ENCODE measurements at places on chromosomes 16 and 17.

DNA sequence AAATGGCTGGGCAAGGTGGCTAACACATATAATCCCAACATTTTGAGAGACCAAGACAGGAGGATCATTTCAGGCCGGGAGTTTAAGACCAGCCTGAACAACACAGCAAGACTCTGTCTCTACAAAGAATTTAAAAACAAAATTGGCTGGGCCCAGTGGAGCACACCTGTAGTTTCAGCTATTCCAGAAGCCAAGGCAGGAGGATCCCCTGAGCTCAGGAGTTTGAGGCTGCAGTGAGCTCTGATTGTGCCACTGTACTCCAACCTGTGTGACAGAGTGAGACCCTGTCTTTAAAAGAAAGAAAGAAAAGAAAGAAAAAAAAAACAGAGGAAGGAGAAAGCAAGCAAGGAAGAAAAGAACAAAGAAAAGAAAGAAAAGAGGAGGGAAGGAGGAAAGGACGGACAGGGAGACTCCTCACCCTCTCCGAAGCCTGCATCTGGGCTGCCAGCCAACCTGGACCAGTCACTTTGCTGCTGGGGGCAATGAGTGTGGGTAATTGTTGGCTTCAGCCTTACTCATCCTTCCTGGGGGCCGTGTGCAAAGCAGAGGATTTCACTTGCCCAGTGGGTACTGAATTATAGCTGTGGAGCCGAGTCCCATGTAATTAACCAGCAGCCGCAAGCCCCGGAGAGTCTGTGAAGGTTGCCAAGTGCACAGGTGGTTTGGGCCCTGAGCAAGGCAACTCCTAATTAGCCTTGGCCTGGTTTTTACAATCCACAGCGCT is 6.7 kb upstream of the MT4 start:
- DNase-seq = peak; percentile 52

DNA sequence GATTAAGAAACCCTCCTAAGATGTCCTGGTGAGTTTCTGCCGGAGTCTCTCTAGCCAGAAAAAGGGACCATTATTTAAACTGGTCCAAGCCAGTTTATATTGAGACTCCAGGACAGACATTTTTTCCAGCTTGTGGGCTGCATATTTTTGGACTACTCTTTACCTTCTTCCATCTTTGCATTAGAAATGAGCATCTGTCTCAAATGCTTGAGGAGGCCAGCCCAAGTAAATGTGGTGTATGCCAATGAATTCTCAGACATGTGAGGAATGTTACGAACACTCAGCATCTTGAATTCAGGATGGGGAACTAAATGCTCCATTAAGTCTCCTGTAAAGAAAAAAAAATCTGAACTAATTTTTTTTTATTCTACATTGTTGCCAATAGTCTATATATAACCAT is 18.4 kb downstream of the TUBD1 start:
- no peak for DNase-seq

DNA sequence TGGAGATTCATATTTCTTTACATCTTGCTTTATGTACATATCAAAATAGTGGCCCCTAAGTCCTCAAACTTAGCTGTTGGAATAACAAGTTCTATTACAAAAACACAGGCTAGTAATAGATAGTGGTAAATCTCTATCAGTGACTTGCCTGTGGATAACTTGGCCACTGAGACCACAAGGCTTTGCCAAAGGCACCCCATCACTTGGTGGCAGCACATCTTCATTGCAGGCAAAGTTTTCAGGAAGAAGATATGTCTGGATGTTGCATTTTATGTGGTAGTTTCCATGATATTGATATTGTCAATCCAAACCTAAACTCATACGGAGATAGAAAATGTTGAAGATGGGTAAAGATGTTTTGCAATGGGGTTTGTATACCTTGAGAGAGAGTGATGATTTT is 58.5 kb downstream of the KNOP1 start:
- DNase-seq = peak; percentile 21

DNA sequence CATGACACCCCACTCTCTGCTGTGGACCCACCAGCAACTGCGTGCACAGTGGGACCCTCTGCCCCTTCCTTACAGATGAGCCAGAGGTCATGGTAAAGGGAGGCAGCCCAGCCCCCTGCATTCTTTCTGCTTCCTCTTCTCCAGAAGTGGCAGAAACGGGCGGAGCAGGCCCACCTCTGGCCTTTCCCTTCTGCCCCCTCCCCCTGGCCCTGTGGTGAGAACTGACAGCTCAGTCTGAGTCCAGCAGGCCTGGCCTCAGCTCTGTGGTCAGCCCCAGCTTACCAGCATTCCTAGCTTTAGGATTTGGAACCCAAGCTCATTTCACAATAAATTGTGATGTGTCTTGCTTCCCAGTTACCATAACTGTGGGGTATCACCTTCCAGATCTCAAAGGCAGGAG is 4.8 kb upstream of the ANKRD11 start:
- DNase-seq = no peak

- DNase-seq = no peak
These were observed 144.0 kb upstream of the TBX2 start for GRCh38 chr17:61255647-61256046.

DNA sequence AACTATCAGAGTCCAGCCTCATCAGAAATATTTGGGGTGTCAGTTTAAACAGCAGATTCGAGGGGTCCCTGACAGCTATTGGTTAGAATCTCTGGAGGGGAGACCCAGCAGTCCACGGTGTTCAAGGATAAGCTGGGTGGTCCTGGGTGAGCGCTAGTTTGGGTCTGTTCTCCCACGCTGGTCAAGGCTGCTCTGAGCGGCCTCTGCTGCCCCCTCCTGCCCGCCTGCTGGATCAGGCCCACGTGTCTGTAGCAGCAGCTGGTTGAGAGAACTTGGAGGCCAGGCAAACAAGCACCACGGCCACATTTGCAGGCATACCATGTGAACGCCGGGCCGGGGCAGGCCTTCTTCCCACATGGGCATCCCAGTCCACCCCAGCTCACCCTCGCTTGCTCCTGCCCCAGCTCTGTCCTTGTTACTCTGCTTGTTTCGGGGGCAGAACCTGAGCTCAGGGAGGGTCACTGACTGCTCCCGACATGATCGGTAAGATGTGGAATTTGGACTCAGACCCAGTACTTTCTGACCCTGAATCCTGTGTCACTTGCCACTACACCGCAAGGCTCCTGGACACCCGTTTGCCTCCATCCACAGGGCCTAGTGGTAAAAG is 7.4 kb downstream of the FOXF1 start:
- DNase-seq = peak; percentile 83

DNA sequence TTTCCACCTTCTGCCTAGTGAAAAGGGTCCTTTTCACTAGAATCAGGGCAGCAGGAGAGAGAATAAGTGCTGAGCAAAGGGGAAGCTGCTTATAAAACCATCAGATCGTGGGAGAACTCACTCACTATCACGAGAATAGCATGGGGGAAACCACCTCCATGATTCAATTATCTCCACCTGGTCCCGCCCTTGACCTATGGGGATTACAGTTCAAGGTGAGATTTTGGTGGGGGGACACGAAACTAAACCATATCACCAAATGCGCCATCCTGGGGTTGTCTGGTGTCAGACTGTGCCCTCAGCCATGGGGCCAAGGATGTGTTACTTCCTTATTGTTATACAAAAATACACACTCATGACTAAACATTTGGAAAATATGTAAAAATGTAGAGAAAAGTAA is 10.4 kb upstream of the KATNB1 start:
- no peak for DNase-seq

GRCh38 chr17:63966646-63967264 is 6.0 kb downstream of the SCN4A start:
- no peak for DNase-seq

DNA sequence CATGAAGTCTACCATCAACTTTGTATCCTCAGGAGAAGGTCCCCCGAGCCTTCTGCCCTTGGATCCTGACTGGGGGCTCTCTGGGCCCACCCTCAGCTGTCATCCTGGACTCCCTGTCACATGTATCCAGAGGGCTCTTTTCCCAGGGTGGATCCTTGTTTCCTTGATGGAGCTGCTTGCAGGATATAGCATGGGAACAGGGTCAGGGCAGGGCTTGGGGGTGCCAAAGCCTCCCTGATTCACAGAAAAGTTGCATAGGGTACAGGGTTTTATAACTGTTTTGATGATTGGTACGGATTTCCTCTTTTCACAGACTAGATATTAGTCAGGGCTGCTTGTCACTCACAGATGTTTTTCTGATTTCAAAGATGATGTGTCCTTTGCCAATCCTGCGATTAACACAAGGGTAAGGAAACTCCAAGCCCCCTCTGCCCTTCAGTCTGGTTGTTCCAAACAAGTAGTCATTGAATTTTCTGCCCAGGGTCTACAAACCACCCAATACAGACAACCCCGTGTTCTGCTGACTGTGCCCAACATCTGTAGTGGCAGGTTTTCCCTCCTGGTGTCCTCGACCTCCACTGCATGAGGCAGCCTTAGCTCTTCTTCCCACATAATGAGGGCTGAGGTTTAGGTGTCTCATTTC is 20.6 kb upstream of the SLC35G3 start:
- no peak for DNase-seq

GRCh38 chr16:2819179-2819938 is 2.3 kb downstream of the PRSS21 start:
- no peak for DNase-seq

- no peak for DNase-seq
These were observed 230.1 kb downstream of the SLC39A11 start for GRCh38 chr17:72862276-72862999.

Measured in lung microvascular endothelial cell (primary cell).